ENCODE measurements at places on chromosomes 16 and 17. TPM values are rescaled to one million over a fixed set of nuclear protein-coding genes. Genes with fewer than 3 reads are reported as not detected.

DNA sequence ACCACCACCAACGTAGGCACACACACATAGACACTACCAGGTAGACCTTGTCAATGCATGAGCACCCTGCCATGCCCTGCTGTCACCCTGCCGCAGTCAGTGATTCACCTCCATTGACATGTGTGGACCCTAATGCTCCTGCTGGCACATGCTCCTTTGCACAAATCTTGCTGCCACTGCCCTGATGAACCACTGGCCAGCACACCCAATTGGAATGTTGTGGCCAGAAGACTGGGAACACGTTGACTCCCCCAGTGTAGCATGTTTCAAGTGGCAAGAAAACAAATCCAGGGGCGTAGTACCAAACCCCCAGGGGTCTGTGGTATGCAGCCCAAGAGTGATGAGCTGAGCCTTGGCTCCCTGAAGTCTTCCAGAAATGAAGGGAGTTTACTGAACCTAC, 486.4 kb upstream of the KIF2B start:
- DNase-seq: no peak

DNA sequence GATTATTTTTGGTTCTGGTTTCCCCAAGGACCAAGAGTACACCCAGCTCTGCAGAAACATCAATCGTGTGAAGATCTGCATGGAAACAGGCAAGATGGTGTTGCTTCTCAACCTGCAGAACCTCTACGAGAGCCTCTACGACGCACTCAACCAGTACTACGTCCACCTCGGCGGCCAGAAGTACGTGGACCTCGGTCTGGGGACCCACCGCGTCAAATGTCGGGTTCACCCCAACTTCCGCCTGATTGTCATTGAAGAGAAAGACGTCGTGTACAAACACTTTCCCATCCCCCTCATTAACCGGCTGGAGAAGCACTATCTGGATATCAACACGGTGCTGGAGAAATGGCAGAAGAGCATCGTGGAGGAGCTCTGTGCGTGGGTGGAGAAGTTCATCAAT, 67.4 kb upstream of the ENDOV start:
- no peak for DNase-seq

NKIRAS2 gene
- total RNA-seq: 50.9 TPM

CHST5 gene
- 0.85 TPM for total RNA-seq

SMPD3 gene
- total RNA-seq: 0.16 TPM

DNA sequence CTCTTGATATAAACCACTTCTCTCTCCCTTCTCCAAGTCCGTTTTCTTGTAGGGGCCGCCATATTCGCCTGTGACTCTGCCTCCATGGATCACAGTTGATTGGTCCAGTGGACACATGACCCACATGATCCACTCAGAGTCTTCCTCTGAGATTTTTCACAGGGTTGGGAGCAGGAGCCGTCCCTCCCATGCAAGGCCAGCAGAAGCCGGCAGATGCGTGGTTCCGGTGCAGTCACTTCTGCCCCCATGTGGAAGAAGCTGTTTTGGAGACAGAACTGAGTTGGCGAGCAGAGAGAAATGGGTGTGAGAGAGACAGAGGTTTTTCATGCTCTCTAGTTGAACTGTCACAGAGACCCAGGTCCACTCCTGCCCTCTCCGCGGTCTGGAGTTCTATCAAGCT, 83.3 kb downstream of the C16orf95 start:
- no peak for DNase-seq

GRCh38 chr16:73025856-73026210, 22.1 kb downstream of the ZFHX3 start:
- no peak for DNase-seq

DNA sequence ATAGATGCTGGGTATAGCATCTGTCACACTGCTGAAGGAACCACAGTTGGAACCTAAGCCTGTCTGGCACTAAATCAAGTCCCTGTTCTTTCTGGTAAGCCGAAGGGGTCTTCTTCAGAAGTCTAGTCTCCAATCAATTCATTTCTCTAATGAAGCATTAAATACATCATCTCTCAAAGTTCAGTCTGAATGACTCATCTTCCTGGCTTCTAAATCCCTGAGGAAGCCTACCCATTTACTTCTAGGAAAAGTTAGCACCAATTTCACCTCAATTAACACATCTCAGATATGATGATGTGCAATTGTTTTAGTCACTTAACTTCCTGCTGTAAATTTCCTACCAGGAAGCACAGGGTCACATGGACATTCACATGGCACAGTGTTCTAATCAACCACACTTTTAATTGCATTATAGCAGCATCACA, 49.9 kb downstream of the TEX14 start:
- no peak for DNase-seq

All from left ventricle myocardium inferior (tissue), 1 donor.